ENCODE measurements at places on chromosomes 7 and 10.

DNA sequence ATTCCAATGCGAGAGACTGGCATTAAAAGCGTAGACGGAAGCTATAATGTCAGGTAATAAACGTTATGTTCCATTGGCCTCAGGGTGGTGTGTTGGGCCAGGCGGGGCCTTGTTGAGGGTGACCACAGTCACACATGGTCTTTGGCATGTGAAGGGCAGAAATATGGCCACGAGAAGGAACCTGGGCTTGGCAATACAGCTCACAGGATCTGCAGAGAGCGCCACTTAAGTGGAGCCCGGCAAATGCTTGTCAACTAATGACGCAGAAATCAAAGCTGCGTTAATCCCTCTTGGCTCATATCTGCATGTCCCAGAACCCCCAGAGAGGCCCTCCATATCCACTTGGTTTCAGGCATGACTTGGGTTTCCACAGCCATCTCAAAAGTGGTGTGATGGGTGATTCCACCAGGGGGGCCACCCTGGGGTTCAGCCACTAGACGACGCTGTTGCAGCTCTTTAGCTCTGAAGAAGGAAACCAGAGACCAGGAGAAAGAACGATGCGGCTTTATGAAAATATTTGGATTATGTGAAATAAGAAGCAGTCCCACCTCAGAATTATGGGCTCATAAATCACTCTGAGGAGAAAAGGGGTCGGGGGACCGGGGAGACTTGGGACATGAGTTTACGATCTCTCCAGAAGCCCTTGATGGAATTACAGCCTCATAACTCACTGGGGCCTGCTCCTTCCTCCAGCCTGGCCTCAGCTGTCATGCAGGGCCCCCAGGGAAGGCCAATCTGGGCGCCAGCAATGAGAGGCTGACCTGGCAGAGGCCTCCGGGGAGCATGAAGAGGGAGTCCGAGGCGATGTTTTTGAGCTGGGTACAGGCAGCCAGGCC is 462.5 kb downstream of the PLXNA4 start:
- no peak for DNase-seq

GRCh38 chr10:124025660-124026588 is 67.5 kb downstream of the CHST15 start:
- DNase-seq, result no peak

- DNase-seq, result no peak
Measured at GRCh38 chr7:138500892-138501291, 40.8 kb downstream of the TRIM24 start.

DNA sequence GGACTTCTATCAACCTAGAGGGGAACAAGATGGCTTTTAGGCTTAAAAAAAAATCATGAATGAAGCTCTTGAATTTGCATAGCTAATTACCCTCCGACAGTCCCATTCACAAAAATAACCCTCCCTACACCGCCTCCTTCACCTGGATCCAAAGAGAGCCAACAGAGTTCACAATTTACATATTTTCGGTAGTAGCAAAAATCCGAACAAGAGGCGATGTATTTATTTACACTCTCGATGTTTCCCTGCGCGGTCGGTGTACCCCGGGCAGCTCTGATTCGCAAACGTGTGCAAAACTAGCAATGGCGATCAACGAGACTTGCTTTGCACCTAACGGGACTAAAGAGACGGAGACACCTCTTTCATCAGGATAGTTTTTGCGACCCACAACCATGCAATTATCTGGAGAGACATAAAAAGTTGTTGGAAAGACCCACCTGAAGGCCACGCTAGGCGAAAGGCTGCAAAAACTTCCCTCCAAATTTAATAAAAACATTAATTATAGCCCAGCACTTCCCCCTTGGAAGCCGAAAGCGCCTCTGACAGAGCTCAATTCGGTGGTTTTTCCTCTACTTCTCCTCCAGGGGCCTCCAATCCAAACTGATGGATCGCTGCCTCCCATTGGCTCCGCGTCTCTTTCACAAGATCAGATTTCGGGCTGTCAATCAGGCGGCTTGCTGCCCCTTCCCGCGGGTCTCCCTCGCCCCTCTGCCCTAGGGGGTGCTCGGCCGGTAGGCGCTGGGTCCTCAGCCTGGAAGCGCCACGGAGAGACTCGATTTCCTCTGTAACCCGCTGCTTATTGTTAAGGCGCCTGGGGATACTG is at the start of gene ETV1:
TSS of gene ETV1 (minus strand) at position 541 of the 823 bp plus-strand sequence. CDS start 614 bp downstream, outside the sequence.
- peak; percentile 48 for DNase-seq

- DNase-seq, result no peak
Measured at GRCh38 chr10:72889391-72889831, 4.1 kb upstream of the OIT3 start.

Data from Caco-2 (cell line).